ENCODE measurements at places on chromosomes 5 and 9. TPM values are rescaled to one million over a fixed set of nuclear protein-coding genes. Genes with fewer than 3 reads are reported as not detected.

Gene ZSWIM6
- 3.1 TPM for total RNA-seq

Gene ECM2
- 23.3 TPM for total RNA-seq

Gene GFI1B
- not detected for total RNA-seq

Gene DIPK1B
- total RNA-seq, result 0.98 TPM

Gene NR5A1
- total RNA-seq, result not detected

Gene CBY3
- total RNA-seq, result not detected

Gene CDK5RAP2
- total RNA-seq, result 36.8 TPM

Gene INSL4
- not detected for total RNA-seq

DNA sequence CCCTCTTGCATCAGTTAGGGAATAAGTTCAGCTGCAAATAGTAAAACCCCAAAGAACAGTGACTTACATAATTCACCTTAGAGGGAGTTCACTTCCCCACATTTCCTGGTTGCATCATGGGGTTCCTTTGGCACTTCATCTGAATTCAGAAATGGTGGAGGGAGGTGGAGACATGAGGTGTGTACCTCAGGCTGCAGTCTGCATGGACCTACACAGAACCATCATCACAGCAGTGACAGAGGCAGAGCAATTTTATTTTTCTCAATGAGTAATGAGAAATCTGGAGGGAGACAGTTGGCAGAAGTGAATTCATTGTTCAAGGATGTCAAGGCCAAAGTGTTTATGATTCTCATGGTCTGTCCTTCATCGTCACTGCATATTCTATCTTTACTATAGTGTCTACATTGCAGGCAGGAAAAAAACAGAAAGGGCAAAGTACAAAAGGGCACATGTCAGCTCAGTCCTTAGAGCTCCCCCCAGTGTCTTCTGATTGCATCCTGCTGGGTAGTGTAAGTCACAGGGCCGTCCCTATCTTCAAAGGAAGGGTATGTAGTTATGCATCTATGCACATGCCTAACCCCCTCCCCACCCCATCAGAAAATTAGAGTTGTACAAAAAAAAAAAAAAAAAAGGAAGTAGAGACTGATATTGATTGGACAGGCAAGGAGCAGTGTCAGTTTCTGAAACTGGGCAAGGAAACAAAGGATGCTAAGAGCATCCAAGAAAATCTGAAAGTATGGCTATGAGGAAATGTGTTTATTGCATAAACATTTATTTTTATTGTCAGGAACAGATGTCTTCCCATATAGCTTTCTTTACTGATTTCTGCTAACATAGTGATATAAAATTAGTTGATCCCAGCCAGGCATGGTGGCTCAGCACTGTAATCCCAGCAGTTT is 132.7 kb upstream of the APC start:
- no peak for DNase-seq

- DNase-seq, result peak; percentile 90
Observed at GRCh38 chr5:59079622-59080620, 497.0 kb downstream of the RAB3C start.

DNA sequence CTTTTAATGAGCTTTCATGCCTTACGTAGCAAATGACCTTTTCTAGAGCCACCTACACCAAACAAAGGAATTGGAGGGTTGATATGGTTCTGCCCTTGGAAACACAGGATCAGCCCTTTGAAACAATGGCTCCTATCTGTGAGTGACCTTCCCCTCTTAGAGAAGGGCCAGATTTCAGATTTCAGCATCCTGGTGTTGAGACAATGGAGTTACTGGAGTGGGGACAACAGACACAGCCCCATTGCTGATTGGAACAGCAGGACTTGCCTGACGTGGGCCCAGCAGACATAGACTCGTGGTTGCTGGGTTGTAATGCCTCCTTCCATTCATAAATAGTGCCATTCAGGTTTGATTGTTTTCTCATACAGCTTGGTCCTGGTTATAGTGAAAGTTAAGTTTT is 96.0 kb downstream of the GALNT10 start:
- DNase-seq, result no peak

GRCh38 chr5:59607138-59607765 is 286.3 kb downstream of the PDE4D start:
- DNase-seq, result no peak

DNA sequence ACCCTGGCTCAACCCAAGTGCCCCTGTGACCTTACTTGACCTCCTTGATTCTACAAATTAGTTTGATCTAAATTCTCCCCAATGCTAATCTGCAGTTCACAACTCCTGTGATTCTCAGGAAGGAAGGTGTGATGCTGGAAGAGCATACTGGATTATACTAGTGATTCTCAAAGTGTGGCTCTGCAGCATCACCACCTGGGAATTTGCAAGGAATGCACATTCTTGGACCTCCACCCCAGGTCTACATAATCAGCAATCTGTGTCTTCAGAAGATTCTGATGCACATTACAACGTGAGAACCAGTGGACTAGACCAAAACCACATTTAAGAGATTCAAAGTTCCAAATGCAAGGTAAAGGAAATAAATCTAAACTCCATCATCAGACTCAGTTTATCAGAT is 198.6 kb downstream of the AGTPBP1 start:
- DNase-seq, result no peak

- DNase-seq, result no peak
Observed at GRCh38 chr5:178507151-178507932, 82.9 kb downstream of the COL23A1 start.

- DNase-seq, result no peak
Observed at GRCh38 chr5:127428276-127428675, 89.2 kb upstream of the PRRC1 start.

GRCh38 chr5:81409896-81410295 is 16.0 kb upstream of the ACOT12 start:
- DNase-seq, result no peak

DNA sequence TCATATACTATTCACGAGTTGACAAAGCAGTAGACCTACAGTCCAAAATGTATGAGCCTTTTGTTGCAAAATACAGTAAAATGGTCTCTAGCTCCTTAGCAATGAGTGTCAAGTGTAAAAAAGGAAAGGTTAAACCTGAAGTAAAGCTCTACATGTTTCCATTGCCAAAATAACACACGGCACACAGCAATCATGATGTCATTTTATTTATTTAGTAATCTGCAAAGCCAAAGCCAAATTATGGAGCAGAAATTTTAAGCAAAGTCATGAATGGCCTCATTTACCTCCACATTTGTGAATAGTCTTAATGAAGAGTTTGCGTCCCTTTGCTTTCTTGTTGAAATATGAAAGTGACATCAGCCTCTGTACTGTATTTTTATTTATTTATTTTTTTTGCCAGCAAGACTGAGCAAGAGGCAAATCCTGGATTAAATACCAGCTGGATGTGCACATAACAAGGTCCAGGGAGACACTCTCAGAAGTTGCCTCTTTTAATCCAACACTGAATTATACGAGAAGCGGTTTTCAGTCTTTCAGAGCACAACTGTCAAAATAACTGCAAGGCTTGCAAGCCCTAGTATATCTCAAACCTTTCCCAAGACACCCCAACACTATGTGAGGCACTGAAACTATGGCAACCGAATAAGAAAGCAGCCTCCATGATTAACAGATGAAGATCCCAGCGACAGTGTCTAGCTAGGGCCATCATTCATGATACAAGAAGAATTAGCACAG is 9.7 kb downstream of the SEMA6A start:
- no peak for DNase-seq

DNA sequence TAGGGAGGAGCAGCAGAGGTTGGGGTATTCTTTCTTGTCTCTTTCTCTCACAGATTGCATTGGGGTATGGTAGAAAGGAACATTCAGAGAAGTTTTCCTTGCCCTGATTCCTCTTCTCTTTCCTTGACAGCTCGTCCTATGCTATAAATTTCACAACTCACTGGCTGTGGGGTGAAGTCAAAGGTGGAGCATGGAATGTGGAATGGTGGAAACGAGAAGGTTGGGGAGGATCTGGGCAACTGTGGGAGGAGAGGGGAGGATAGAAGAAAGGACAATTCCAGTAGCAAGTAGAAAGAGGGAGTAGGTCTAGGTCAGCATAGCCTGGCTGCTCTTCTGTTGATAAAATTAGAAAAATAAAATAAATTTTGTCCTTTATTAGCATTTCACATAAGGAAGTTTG is 39.0 kb upstream of the POC5 start:
- no peak for DNase-seq

GRCh38 chr9:78132701-78133058 is 101.1 kb upstream of the GNAQ start:
- peak; percentile 10 for DNase-seq

DNA sequence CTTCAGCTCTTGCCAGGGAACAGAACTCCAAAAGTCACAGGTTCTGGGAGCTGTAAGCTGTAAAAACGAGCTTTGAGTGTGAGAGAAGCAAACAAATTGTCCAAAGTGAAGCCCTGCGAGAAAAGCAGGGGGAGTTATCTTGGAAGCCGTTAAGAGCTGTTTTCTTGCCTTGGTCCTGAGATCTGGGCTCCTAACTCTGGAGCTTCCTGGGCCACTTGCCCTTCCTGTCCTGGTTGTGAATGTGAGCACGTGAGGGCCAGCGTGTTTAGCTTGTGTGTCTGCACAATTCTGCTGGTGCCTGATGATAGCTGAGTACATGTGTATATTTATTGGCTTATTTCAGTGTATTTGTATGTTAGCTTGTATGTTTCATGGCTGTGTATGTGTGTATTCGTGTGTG is 40.5 kb downstream of the DAB2IP start:
- peak; percentile 23 for DNase-seq

DNA sequence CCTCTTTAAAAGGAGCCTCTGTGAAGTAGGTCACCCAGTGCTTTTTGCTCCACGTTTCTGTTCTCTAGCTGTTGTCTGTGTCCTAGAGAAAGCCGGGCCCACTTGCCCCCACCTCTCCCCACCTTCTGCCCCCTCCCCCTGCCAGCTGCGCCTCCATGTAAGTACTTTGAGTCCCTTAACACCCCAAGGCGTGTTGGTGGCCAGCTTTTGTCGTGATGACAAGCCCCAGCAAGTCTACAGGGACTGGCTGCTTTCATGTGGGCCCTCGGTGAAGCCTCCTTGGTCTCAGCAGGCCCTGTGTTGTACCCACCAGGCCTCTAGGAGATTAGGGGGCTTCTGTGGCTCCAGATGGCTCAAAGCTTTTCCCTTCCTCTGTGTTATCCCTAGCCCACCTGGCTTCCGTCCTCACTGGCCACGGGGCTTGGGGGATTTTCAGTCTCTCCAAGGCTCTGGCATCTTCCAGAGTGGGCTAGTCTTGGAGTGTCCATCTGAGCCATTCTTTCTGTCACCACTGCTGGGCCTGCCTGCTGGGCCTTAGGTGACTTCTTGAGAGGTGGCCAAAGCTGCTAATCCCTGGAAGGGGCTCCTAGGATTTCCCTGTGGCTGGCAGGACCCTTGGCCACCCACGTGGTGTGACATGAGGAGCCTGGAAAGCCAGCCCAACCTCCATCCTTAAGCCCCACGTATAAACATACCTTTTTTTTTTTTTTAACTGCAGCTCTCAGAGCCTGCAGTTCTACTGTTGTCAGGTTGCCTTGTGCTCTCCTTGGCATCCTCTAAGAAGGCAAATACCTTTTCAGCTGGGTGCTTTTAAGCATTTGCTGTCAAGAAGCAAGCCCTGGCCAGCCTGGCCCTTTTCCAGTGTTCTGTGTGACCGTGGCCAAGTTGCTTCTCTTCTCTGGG is 1.1 kb upstream of the NDST1 start:
- no peak for DNase-seq

DNA sequence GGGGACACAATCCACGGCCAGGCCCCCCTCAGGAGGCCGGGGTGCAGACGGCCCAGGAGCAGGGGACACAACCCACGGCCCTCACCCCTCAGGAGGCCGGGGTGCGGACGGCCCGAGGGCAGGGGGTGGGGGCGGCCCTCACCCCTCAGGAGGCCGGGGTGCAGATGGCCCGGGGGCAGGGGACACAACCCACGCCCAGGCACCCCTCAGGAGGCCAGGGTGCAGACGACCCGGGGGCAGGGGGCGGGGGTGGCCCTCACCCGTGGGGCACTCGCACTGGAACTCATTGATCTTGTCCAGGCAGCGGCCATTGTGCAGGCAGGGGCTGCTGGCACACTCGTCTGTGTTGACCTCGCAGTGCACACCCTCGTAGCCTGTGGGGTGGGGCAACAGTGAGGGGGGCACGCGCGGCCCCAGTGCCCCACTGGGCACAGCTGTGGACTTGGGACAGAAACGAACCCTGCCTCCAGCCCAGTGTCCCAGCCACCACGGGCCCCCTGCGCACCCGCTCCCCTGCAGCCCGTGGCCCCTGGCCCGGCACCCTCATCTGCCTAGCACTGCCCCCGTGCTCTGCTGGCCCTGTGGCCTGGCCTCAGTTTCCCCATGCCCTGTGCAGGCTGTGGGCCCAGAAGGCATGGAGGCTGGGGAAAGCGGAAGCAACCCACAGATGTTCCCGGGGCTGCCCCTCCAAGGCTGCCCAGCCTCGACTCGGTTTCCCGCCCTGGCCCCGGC is 28.7 kb downstream of the NOTCH1 start:
- DNase-seq, result no peak

DNA sequence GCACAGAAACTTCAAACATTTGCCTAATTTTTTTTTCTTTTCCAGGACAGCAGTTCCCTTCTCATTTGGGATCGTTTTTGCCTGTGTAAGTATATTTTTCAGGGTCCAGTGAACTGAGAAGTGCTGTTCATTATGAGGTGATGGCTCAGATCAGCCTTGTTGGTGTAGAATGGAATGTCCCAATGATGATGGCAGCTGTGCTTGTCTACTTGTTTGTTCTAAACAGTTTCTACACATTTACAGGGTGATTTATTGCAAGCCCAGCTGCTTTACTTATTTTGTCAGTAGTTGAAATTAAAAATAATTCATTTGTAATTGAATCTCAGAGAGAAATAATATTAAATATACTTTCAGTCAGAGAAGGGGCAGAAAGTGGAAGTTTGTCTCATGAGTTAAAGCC is 337.6 kb upstream of the SEMA6A start:
- no peak for DNase-seq

- peak; percentile 26 for DNase-seq
Observed at GRCh38 chr5:15763754-15764153, 263.8 kb downstream of the FBXL7 start.

GRCh38 chr9:98306384-98307145 is 51.1 kb upstream of the TBC1D2 start:
- no peak for DNase-seq

DNA sequence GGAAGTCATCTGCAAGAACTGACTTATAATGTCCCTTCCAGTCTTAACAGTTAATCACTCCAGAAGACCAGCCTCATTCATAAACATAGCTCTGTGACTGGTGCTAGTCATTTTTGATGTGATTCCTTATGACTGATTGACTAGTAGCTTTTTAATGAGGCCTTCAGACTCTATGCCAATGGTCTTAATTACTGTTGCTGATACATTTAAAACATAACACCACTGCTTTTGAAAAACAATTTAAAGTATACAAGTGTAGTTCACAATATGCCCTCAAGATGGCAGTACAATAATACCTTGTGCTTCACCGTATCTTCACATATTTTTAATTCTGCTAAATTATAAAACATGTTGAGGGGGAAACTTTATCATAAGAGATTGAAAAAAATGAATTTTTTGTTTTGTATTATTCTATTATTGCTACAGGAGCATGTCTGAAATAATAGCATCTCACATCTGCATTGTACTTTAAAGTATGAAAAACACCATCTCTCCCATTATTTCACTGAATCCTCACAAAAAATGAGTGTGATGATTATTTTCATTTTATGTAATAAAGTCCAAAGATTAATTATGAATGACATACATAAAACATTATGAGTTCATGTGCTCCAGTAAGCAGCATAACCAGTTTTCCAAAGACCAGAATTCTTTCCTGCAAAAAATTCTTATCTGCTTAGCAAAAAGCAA is 55.2 kb upstream of the SHISAL2B start:
- peak; percentile 64 for DNase-seq
